ENCODE measurements at places on chromosomes 6 and 20. TPM values are rescaled to one million over a fixed set of nuclear protein-coding genes. Genes with fewer than 3 reads are reported as not detected.

SPINT4 gene
- total RNA-seq: not detected

ADGRF4 gene
- under 0.01 TPM for total RNA-seq

MACROD2 gene
- 0.65 TPM for total RNA-seq

CTAGE9 gene
- total RNA-seq: not detected

RARS2 gene
- total RNA-seq: 33.4 TPM

SYTL3 gene
- 0.65 TPM for total RNA-seq

EDN1 gene
- total RNA-seq: 229 TPM

All from epithelial cell of umbilical artery (primary cell).